ENCODE measurements at places on chromosomes 13 and 19.

DNA sequence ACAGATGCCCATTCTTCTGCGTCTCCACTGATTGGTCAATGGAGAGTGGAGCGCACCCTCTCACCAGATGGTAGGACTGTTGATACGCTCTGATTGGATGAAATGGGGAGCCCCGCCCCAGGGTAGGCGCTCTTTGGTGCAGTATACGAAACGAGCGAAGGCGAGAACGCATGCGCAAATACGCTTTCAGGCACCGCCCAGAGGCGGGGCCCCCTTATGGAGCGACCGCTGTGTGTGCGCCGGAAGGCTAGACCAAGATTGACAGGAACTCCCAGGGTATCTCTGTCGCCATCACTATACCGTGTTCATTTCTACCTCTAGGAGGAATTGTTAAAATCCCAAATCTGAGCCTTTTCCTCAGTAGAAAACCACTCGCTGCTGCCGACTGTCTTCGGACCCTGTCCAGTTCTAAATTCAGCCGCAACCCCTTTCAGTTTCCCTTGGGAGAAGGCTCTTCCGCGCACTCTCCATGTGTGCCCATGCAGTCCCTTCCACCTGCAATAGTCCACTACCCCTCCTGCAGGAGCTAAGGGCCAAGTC lies 720 bp upstream of the HNRNPL start:
- no peak for DNase-seq

- no peak for DNase-seq
Measured at GRCh38 chr13:109361562-109362289, 424.7 kb downstream of the IRS2 start.

GRCh38 chr19:19155495-19156219 lies 14.4 kb downstream of the MEF2B start:
- DNase-seq: no peak

GRCh38 chr13:23789576-23790346 lies 99.4 kb downstream of the MIPEP start:
- no peak for DNase-seq
